ENCODE measurements at places on chromosomes 1 and 21.

GRCh38 chr1:74623716-74624115, 49.9 kb downstream of the ERICH3 start:
- no peak for DNase-seq

DNA sequence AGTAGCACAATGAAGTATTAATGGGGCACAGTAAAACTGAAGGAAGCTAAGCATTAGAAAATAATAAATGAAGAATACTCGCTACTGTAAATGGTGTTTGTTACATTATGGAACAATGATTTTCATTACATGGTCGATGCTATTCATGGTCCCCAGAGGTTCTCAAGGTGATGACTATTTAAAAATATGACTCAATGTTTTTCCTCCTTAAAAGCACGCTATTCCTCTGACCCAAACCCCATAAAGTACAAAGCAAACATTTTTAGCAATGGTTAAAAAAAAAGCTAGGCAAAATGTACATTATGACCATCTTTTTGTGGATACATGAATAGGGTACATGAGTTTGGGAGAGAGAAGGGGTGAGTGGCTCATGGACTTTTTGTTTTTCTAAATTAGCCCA, 34.3 kb downstream of the VAMP4 start:
- no peak for DNase-seq

- DNase-seq, result no peak
These were observed 1.4 kb downstream of the STXBP3 start for GRCh38 chr1:108747898-108748297.

- DNase-seq, result no peak
These were observed 477.5 kb downstream of the PTPRU start for GRCh38 chr1:29713857-29714256.

DNA sequence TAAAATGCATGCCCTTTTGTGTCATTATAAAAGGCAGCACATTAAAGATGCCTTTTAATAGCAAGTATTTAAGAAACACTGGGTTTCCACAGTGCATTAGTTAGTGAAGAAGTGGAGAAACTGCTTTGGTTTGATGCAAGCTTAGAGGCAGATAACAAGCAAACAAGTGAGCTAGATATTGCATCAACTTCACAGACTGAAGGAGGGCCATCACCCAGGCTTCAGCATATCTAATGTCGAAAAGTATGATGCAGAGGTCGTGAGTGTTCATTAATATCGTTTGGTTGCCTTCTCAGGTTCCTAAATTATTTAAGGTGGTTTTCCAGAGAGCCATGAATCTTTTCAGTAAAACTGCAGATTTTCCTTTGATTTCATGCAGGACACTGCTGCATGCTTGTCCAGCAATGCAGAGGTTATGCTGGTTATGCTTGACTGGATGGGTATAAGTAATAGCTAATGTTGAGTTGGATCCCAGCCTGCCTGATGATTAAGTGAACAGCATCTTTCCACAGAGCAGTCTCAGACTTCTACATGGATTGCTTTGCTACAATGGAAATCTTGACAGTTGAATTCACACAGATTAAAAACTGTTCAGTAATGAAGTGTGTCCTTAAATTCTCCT, 69.7 kb upstream of the IPO9 start:
- DNase-seq, result no peak

GRCh38 chr1:117682372-117682771, 76.5 kb downstream of the TENT5C start:
- no peak for DNase-seq

- no peak for DNase-seq
These were observed 38.6 kb downstream of the GPR3 start for GRCh38 chr1:27430903-27431600.

- DNase-seq, result no peak
These were observed 730 bp downstream of the ZCCHC17 start for GRCh38 chr1:31297277-31298247.

GRCh38 chr1:81702903-81703302, 97.8 kb upstream of the ADGRL2 start:
- no peak for DNase-seq

- no peak for DNase-seq
These were observed 9.2 kb downstream of the RORC start for GRCh38 chr1:151822404-151822803.

GRCh38 chr1:204598319-204598969, 82.2 kb downstream of the MDM4 start:
- no peak for DNase-seq

DNA sequence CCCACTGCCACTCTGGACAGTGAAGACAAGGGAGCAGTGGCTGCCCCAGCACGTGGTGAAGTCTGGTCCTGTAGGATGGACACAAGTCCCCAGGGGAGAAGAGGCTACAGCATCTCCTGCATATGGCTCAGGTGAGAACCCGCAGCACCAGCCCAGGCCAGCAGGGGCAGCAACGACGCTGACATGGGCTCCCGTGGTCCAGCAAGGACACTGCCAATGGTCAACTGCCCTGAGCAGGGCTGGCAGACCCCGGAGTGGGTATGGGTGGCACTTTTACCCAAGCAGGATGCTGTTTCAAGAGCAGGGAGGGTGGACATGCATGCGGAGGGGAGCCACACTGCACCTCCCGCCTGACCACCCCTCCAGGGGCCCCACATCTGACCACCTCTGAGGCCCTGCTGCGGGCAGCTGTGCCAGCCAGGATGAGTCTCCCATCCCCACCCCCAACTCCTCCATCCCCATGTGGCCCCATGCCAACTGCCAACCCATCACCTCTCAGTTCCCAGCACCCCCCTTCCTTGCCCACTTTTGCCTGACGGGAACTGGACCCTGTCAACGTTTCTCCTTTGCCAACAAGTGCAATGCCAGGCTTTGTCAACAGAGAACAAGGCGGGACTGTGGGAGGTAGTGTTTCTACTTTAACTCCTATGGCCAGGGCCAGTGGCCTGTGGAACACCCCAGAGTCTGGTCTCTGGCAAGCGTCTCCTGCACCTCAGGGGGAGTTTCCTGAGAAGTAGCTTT, 8.6 kb downstream of the MORN1 start:
- no peak for DNase-seq

- no peak for DNase-seq
These were observed 743 bp downstream of the CD52 start for GRCh38 chr1:26318338-26319064.

GRCh38 chr1:225250432-225250831, 177.4 kb downstream of the LBR start:
- no peak for DNase-seq

DNA sequence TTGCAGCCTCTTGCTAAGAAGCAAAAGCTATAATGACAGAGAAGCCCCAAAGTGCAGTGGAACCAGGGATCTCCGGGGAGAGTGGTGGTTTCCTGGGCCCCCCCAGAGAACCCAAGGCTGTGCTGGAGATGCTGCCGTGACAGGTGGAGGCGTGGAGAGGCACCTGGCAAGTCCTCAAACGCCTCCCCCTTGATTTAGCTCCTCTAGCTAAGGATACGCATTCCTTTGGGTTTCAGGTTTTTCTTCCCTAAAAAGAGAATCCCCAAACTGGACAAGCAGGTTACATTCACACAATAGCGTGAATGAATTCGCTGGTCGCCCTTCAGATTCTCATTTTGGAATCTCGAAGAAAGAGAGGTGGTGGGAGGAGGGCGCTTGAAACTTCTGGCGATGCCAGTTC, 853 bp upstream of the ATP1A1 start:
- no peak for DNase-seq

DNA sequence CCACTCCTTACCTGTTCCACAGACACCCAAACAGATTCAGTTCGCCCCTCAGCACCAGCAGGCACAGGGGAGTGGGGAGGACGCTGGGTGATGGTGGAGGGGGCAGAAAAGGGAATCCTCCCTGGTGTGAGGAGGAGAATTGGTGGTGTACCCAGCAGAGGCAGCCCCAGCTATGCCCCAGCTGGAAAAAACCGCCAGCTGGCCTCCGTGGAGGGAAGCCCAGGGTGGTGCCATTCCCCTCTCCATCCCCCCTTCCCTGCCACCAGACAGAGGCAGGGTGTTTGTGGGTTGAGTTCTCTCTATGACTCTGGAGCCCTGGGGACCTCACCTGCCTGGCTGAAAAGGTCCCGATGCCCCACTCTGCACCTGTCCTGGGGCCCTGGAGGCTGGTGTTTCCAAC, 27.9 kb downstream of the OPTC start:
- no peak for DNase-seq

DNA sequence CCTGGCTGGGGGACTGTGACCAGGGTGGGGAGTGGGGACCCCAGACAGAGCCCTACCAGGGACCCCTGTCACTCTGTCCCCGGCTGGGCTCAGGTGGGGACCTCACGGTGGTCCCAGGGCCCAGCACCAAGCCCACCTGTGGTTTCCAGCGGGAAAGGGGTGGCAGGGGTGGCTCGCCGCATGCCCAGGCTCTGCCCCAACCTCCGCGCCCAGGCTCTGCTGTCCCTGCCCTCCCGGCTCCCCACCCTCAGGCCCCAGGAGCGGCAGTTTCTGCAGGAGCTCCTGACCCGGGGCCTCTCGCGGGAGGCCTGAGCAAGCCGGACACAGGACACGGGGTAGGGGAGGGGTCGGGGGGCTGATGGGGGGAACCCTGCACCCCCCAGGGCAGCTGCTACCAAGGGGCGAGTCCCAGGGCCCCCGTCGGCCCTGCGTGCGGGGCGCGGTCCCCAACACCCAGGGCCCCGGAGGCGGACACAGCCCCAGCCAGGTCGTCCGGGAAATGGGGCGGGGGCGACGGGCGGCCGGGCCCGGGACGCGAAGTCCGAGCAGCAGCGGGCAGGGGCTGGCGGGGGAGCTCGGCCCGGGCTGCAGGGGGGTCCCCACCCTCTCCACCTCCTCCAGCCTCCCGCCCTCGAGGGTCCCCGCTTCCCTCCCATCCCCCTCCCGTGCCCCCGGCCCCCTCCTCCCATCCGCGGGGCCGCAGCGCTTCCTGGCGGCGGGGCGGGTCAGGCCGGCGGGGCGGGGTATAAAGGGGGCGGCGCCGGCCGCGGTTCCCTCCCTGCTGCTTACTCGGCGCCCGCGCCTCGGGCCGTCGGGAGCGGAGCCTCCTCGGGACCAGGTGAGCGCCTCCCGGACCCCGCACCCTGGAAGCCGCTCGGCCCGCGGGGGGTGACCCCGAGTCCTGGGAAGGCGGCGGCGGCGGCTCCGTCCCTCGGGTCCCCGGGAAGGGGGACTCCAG, at the start of gene COL6A2:
Gene COL6A2, plus strand, starts transcription at position 777 of the 958 bp plus-strand sequence.
- DNase-seq, result no peak

DNA sequence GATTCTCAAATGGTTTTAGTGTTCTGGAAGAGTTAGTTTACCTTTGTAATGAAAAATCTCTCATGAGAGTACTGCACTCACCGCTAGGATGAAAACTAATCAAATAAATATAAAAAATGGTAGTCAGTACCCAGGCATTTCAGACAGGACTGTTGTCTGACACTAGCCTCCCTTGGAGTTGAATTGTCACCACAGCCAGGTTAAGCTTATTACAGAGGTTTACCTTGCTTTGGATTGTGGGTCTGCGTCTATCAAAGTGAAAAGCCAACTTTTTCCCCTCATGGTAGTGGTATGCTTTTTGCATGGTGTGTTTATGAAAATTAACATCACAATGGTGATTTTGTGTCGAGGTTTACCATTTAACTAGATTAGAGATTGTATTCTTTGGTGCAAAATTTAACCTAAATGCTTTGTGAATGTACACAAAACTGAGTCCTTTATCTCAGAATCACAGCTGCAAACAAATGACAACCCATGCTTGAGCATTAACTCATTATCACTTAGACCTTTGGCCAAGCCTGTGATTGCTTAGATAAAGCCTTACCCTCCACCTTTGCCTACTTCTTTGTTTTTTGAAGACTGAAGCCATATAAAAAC, 20.1 kb downstream of the RAP1A start:
- DNase-seq, result no peak

All from iPS DF 19.7 (cell line).